Posterior cingulate gyrus (tissue), 11 donors: ENCODE measurements at places on chromosomes 2 and 18.

GRCh38 chr2:106124106-106124756, 69.9 kb downstream of the UXS1 start:
- DNase-seq, result no peak

DNA sequence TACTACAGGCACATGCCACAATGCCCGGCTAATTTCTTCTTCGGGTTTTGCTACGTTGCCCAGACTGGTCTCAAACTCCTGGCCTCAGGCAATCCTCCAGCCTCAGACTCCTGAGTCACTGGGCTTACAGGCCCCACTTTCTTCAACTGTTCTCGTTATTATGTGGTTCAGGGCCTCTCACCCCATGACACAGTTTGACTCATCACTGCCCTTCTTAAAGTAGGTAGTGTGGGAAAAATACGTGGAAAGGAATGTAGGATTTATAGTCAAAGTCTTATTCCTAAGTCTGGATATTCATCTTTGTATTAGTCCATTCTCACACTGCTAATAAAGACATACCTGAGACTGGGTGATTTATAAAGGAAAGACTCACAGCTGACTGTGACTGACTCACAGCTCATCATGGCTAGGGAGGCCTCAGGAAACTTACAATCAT, 19.4 kb downstream of the CENPA start:
- DNase-seq, result no peak

DNA sequence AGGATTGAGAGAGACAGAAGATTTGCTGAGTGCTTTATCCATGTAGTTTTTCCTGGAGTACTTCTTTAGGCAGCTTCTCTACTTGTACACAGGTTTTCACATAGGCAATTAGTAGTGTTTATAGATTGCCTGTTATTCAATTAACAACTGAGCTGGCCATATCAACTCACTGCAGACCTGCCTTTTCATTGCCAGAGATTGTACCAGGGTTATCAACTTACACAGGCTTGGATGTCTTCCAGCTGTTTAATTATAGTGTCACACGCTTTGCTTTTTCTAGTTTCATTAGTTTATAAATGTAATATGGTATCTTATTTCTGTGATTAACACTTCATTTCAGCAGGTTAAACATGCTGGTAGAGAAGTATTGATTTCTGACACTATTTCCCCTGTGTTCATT, 125.9 kb downstream of the GPD2 start:
- DNase-seq, result no peak

GRCh38 chr2:111117598-111118480, 2.9 kb upstream of the BCL2L11 start:
- DNase-seq, result peak; percentile 82

- DNase-seq, result no peak
Measured at GRCh38 chr2:86062043-86062442, 43.6 kb downstream of the POLR1A start.

DNA sequence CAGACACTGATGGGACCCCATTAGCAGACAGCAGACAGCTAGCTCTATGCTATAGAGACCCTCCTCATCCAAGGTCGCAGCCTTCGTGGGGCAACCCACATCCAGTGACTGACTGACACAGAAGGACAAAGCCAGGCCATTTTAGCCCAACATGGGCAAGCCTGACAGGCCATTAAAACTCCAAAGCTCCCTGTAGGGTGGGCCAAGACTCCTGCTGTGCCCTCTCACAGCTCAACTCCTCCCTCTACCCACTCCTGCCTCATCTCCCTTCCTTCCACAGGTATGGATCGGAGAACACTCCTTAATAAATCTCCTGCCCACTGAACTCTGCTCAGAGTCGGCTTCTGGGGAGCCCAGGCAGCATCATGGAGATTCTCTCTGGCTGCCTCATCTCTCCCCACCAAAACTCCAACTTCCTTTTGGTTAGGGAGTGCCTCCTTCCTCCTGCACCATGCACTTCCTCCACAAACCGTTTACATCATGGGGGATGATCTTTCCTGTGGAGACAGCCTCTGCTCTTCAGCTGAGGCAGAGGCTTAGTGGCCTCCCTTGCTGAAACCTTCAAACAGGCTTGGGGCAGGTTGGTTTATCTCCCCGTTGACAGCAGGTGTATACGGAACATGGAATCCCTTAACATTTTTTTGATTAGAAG, 86.5 kb downstream of the ACTR3 start:
- no peak for DNase-seq

DNA sequence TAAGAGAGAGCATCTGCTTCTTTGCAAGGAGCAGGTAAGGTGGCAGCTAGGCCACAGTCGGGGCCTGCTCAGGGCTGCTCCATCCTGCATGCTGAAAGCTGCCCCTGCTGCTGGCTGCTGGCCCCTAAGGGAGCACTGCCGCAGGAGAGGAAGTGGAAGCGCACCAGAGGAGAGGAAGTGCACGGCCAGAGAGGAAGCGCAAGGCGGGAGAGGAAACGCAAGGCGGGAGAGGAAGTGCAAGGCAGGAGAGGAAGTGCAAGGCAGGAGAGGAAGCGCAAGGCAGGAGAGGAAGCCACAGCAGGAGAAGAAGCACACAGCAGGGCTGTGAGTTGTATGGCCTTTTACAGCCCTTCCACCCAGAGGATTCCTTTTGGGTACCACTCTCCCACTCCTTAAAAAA, 539.0 kb upstream of the TNP1 start:
- no peak for DNase-seq

- DNase-seq, result no peak
Measured at GRCh38 chr2:196176142-196176738, 4.9 kb upstream of the STK17B start.

DNA sequence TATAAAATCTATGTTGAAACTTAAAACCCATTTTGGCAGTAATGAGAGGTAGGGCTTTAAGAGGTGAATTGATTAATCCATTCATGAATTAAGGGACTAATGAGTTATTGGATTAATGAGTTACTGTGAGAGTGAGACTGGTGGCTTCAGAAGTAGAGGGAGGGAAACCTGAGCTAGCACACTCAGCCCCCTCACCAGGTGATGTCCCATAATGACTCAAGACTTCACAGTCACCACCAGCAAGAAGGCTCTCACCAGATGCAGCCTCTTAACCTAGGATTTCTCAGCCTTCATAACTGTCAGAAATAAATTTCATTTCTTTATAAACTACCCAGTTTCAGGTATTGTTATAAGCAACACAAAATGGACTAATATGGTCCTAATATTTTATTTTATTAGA, 621.7 kb upstream of the ACVR2A start:
- no peak for DNase-seq

- no peak for DNase-seq
Measured at GRCh38 chr18:72674710-72675109, 130.6 kb upstream of the CBLN2 start.

- no peak for DNase-seq
Measured at GRCh38 chr2:153584244-153584643, 105.7 kb upstream of the RPRM start.

- DNase-seq, result no peak
Measured at GRCh38 chr2:43898838-43899346, 60.1 kb downstream of the ABCG8 start.

DNA sequence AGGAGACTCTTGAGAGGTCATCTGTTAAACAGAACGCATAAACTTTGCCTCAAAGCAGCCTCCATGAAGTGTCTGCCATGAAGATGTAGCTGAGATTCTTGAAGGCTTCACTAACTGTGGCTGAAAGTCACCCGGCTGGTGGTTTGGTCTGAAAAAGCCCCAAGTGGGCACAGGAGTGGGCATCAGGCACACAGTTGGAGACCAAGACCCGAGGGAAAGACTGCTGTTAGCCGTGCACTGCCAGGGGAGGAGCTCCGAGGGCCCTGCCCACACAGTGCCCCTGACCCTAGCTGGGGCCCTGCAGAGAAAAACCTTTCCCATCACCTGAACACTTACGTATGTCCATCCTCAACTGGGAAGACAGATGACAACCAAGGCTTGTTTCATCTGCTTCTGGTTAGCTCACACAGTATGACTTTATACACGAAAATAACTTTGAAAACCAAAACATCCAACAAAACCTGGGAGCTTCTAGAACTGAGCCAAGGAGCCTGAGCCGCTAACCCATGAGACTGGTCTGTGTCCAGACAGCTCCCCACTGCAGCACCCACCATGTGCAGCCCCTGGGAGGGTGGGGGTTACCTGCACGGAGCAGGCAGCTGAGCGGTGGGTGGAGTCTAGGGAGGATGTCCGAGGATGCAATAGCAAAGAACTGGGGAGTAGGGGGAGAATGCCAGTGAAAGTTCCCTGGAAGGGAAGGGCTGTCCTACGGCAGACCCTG, 15.4 kb downstream of the HJURP start:
- DNase-seq, result no peak

DNA sequence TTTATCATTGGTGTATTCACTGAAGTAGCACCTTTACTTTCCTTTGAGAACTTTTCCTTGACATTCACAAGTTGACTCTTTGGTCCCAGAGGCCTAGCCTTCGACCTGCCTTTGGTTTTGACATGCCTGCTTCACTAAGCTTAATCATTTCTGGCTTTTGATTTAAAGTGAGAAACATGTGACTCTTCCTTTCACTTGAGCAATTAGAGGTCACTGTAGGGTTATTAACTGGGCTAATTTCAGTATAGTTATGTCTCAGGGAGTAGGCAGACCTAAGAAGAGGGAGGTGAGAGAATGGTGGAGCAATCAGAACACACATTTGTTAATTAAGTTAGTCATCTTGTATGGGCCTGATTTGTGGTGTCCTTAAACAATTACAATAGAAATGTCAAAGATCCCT, 1040.7 kb upstream of the SLC39A10 start:
- no peak for DNase-seq

DNA sequence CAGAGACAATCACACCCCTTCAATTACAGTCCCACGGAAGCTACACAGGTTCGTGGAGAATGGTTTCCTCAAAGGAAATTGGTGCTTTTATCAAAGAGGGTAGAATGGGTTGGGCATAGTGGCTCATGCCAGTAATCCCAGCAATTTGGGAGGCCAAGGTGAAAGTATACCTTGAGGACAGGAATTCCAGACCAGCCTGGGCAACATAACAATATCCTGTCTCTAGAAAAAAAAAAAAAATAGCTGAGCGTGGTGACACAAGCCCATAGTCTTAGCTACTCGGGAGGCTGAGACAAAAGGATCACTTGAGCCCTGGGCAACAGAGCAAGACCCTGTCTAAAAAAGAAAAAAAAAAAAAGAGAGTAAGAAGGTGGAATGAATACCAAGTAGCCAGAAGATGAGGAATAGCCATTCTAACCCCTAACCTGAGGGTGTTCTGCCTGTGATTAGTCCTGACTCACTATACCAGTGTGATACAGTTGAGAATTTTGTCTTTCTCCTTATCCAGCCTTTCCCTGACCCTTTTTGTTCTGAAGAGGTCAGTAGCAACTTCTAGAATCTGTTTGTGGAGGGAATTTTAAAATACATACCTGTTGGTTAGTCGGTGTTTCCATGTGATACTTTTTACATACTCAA, 283.2 kb downstream of the MREG start:
- no peak for DNase-seq

GRCh38 chr2:55403256-55403998, 16.2 kb downstream of the CCDC88A start:
- no peak for DNase-seq

GRCh38 chr2:176178038-176178756, 10.3 kb upstream of the HOXD1 start:
- DNase-seq, result no peak

DNA sequence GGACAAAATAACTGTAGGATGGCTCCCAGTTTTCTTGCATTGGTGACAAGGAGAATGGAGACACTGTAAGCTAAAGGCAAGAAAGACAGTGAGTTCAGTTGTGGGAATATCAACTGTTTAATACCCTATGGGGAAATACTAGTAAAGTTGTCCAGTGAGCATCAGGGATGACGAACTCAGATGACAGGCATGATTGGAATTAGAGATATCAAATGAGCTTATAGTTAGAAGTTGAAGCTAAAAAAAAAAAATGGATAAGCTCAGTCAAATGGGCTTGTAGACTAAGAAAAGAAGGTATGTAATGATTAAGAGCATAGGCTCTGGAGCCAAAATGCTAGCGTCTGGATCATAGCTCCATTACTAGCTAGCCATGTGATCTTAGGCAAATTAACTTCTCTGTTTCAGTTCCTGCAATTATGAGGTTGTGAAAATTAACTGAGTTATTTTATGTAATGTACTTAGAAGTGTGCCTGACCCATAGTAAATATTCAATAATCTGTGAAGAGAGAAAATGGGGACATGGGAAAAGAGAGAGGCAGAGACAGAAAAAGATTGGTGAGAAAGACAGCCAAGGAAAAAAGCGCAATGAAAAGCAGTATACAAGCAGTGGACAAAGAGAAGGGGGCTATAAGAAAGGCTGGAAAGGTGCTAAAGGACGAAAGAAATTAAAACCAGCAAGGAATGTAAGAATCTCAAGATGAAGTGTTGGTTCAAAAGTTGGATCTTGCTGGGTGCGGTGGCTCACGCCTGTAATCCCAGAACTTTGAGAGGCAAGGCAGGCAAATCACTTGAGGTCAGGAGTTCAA, 95.7 kb upstream of the SLC39A10 start:
- DNase-seq, result no peak

DNA sequence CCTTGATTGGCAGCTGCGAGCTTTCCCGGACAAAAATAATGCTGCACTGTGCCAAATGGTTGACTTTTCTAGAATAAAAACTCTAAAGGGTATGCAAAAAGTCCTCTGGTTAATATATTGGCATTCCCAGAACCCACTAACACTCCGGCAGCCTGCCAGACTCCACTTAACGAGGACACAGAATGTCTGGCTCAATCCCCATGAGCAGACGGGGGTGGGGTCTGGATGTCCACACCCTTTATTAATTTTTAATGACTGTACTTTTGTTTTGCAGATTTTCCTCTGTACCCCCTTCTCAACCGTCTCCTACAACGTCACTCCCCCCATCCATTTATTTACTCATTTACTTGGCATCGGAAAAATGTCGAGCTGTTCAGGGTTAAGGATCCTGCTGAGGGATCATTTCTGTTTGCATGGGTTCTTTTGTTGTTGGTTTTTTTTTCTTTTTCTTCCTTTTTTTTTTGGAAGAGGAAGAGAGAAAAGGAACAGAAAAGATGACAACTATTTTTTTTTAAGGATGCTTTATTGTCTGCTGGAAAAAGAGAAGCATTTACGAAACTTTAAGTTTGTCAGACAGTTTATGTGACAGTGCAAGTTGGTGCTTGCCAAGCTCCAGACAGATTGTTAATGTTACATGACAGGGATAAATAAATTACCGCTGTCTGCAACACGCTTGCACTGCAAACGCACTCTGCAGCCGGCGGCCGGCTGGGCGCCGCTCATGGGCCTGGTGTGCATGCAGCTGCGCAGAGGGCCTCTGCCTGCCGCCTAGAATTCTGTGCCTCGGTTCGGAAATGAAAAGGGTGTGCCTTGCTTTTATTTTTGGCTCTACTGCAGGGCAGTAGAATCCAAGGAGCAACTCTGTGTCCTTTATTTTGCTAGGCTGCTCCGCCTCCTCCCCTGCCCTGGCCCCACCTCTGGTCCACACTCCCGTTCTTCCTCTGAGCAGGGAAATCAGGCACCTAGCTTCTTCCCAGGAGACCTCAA, 3.6 kb downstream of the LDLRAD4 start:
- DNase-seq, result peak; percentile 56

GRCh38 chr2:96164459-96165184, 19.4 kb upstream of the DUSP2 start:
- no peak for DNase-seq

DNA sequence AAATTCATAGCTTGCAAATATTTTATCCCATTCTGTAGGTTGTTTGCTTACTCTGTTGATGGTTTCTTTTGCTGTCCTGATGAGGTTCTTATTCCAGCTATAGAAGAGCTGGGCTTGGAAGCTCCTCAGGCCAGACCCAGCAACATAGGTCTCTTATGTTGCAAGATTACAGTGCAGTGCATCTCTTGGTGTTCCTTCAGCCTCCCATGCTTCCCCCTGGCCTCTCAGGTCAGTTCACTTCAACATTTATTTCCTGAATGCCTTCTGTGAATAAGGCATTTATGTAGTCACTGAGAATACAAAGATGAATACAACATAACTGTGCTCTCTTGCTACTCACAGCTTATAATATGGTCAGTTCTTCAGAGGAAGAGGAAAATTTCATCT, 179.0 kb upstream of the SLC39A10 start:
- DNase-seq, result no peak
